NCI-H1930 (cell line): ENCODE measurements at places on chromosomes 3 and 15.

DNA sequence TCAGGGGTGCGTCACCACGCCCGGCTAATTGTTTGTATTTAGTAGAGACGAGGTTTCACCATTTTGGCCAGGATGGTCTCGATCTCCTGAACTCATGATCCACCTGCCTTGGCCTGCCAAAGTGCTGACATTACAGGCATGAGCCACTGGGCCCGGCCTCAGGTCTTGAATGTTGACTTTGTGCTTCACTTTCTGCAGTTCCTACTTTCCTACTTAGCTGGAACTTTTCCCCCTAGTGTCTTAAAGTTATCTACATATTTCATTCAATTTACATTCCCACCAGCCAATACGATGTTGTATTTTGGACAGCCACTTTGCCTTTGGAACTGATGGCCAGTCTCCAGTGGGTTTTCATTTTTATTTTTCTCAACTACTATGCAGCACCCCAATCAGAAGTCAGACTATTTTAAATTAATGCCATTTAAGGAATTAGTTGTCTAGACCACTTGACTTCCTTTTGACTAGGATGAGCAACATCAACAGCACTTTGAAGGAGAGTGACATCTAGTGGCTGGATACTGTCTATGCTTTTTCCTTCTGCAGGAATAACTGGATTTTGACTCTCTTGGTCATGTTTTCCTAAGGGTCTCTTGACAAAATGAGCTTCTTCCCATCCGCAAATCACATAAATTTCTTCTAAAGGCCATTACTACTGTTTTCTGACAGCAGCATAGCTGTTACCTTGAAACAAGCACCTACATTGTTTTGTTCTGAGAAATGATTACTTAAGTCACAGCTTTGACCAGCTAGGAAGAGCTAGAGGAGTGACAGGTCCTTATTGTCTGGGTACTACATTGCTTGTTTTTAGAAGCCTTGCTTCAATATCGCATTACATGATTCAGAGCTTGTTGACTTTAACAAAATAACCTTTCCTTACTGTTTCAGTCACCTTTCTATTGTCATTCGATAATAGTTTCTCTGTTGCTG is 140.2 kb downstream of the ITPR1 start:
- no peak for DNase-seq

GRCh38 chr3:71513515-71513914 is 70.0 kb downstream of the FOXP1 start:
- DNase-seq = no peak

DNA sequence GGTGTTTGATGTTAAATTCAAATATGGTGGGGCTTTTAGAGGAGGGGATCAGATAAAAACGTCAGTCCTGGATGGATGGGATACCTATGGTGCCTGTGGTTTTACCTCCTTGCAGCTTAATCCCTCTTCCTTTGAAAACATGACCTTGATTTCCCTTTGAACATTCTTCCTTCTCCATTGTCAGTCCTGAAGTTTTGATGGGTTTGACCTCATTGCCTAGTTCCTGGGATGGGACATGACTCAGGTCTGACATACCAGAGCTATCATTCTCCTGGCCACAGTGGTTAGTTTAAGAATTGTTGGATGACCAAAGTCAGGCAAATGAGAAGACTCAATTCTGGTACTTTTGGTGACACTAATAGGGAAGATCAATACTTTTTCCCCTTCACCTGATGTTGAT is 87.2 kb downstream of the PRICKLE2 start:
- DNase-seq = no peak

GRCh38 chr3:43685921-43686320 is 4.8 kb upstream of the ABHD5 start:
- DNase-seq = no peak

DNA sequence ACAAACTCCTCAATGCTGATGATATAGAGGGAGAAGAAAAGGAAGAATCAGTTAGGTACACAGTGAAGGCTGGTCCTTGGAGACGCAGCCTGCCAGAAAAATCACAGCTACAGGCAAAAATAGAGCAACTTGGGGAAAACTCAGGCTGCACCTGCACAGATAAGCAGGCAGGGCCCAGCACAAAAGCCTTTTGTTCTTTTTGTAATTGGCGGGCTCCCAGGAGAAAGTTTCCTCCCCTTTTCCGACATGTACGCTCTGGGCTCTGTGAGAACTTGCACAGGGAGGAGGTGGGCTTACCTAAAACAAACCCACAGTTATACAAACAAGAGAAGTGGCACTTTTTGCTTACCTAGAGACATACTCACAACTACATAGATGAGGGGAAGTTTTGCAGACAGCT is 813.4 kb upstream of the EPHA6 start:
- DNase-seq = no peak

DNA sequence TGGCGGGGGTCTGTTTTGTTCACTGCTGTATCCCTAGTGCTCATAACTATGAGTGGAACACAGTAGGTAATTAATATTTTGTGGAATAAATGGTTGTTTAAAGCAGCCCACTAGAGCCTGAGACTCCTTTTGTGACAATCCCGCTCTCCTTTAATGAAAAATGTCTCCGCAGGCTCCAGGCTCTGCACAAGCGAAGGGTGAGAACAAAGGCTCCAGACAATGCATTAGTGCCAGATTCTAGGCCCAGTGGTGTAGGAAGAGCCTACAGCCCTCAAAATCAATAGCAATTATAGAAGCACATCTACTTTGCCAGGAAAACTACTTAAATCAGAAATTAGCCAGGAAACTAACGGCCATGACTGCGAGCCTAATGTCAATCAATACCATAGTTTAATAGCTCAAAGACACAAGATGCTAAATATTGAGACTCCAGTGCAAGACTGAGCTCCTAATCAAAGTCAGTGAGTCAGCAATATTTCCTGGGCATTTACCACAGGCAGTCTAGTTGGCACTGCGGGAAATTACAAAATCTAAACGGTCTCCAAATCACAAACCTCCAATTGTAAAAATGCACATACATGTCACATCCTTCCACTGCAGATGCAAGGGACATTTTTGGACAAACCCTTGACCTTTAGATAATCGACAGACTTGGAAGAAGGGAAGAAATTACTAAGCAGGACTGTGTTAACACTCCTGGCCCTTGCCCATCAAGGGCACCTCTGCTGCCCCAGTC is 2.3 kb downstream of the ANXA2 start:
- no peak for DNase-seq

- DNase-seq = no peak
Measured at GRCh38 chr3:41088882-41089281, 110.4 kb upstream of the CTNNB1 start.

GRCh38 chr3:160685144-160685766 is 8.3 kb downstream of the ARL14 start:
- no peak for DNase-seq

- no peak for DNase-seq
Measured at GRCh38 chr15:60389261-60390077, 8.3 kb downstream of the ANXA2 start.
